Prostate gland (tissue), 2 donors: ENCODE measurements at places on chromosomes 5 and 9. TPM values are rescaled to one million over a fixed set of nuclear protein-coding genes. Genes with fewer than 3 reads are reported as not detected.

GRCh38 chr5:108813673-108814072, 66.0 kb downstream of the FER start:
- H3K27ac ChIP-seq, result no peak overlapping the region
- H3K4me1 ChIP-seq, result no peaks in the 10 kb centered on the region
- no peaks in the 10 kb centered on the region for H3K27me3 ChIP-seq
- no peak for DNase-seq
- no peaks in the 10 kb centered on the region for H3K36me3 ChIP-seq
- no peak overlapping the region for H3K4me3 ChIP-seq

GRCh38 chr5:43376496-43377140, 35.6 kb downstream of the CCL28 start:
- H3K27me3 ChIP-seq, result no peaks in the 10 kb centered on the region
- no peak for DNase-seq
- H3K4me3 ChIP-seq, result no peak overlapping the region
- H3K27ac ChIP-seq, result no peak overlapping the region
- H3K36me3 ChIP-seq, result no peaks in the 10 kb centered on the region
- no peaks in the 10 kb centered on the region for H3K4me1 ChIP-seq

The CDC20B gene
- total RNA-seq, result not detected

GRCh38 chr9:128555180-128555721, 2.9 kb downstream of the SPTAN1 start:
- H3K36me3 ChIP-seq, result no peaks in the 10 kb centered on the region
- H3K27ac ChIP-seq, result no peak overlapping the region
- peaks cover 16% of the 10 kb centered on the region for H3K4me1 ChIP-seq
- H3K4me3 ChIP-seq, result no peak overlapping the region
- H3K27me3 ChIP-seq, result no peaks in the 10 kb centered on the region

DNA sequence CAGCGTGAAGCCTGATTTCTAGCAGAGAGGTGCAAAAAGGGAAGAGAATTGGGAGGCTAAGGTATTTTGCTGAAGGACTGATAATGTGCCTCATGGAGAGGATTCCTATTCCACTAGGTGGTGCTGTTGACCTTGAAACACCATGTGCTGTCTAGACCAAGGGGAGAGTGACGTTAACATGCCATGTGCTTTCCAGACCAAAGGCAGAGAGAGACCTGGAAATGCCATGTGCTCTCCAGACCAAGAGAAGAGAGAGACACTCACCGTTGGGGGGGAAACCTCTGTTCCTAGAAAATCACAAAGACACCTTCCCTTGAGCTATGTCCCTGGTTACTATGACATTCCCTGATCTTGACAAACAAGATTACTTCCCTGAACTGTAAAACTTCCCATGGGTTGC, 286.0 kb upstream of the TUSC1 start:
- H3K4me1 ChIP-seq, result no peaks in the 10 kb centered on the region
- no peaks in the 10 kb centered on the region for H3K27me3 ChIP-seq
- no peak overlapping the region for H3K4me3 ChIP-seq
- H3K27ac ChIP-seq, result no peak overlapping the region

GRCh38 chr9:19464061-19464763, 55.4 kb downstream of the ACER2 start:
- no peak for DNase-seq
- H3K36me3 ChIP-seq, result no peaks in the 10 kb centered on the region
- H3K4me3 ChIP-seq, result peak overlapping the region; percentile 48
- no peak overlapping the region for H3K27ac ChIP-seq
- H3K4me1 ChIP-seq, result no peaks in the 10 kb centered on the region
- H3K27me3 ChIP-seq, result no peaks in the 10 kb centered on the region

The C9orf50 gene
- total RNA-seq, result not detected

The FAM153A gene
- total RNA-seq, result 50.2 TPM

The SLIT3 gene
- total RNA-seq, result 8.3 TPM

The GRIN3A gene
- total RNA-seq, result 1.5 TPM

GRCh38 chr5:111675201-111675934, 81.6 kb downstream of the NREP start:
- no peaks in the 10 kb centered on the region for H3K4me1 ChIP-seq
- no peak for DNase-seq
- H3K4me3 ChIP-seq, result no peak overlapping the region
- no peaks in the 10 kb centered on the region for H3K36me3 ChIP-seq
- no peaks in the 10 kb centered on the region for H3K27me3 ChIP-seq

The SLC34A1 gene
- not detected for total RNA-seq

GRCh38 chr5:91145333-91145620, 237.8 kb downstream of the ARRDC3 start:
- no peaks in the 10 kb centered on the region for H3K36me3 ChIP-seq
- H3K27me3 ChIP-seq, result no peaks in the 10 kb centered on the region
- H3K27ac ChIP-seq, result peak overlapping the region; percentile 33
- no peak for DNase-seq
- no peaks in the 10 kb centered on the region for H3K4me1 ChIP-seq

DNA sequence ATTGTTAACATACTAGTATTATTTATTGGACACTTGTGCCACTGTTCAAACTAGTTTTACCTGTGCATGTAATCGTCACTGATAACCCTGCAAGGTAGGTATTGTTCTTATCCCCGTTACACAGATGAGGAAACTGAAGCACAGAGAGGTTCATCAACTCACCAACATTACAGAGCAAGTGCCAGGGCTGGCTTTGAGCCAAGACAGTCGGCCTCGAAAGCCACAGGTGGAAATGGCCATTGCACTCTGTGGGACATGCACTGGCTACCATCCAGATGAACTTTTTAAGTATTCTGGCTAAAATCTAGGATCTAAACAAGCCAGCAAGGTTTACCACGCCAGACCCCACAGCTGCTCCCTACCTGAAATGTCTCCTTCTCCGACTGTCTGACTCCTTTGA, 57.9 kb downstream of the TEX10 start:
- H3K4me1 ChIP-seq, result no peaks in the 10 kb centered on the region
- H3K36me3 ChIP-seq, result no peaks in the 10 kb centered on the region
- no peak overlapping the region for H3K27ac ChIP-seq
- no peak overlapping the region for H3K4me3 ChIP-seq
- H3K27me3 ChIP-seq, result no peaks in the 10 kb centered on the region

The BHMT gene
- 3.1 TPM for total RNA-seq

- H3K27ac ChIP-seq, result no peak overlapping the region
- no peak for DNase-seq
- no peaks in the 10 kb centered on the region for H3K27me3 ChIP-seq
- H3K36me3 ChIP-seq, result no peaks in the 10 kb centered on the region
- H3K4me1 ChIP-seq, result no peaks in the 10 kb centered on the region
- no peak overlapping the region for H3K4me3 ChIP-seq
Measured at GRCh38 chr9:126982215-126983002, 67.8 kb downstream of the RALGPS1 start.

GRCh38 chr5:177458912-177459350, 12.3 kb downstream of the PRR7 start:
- H3K4me3 ChIP-seq, result no peak overlapping the region
- DNase-seq, result no peak
- H3K36me3 ChIP-seq, result no peaks in the 10 kb centered on the region
- H3K4me1 ChIP-seq, result no peaks in the 10 kb centered on the region
- no peaks in the 10 kb centered on the region for H3K27me3 ChIP-seq

DNA sequence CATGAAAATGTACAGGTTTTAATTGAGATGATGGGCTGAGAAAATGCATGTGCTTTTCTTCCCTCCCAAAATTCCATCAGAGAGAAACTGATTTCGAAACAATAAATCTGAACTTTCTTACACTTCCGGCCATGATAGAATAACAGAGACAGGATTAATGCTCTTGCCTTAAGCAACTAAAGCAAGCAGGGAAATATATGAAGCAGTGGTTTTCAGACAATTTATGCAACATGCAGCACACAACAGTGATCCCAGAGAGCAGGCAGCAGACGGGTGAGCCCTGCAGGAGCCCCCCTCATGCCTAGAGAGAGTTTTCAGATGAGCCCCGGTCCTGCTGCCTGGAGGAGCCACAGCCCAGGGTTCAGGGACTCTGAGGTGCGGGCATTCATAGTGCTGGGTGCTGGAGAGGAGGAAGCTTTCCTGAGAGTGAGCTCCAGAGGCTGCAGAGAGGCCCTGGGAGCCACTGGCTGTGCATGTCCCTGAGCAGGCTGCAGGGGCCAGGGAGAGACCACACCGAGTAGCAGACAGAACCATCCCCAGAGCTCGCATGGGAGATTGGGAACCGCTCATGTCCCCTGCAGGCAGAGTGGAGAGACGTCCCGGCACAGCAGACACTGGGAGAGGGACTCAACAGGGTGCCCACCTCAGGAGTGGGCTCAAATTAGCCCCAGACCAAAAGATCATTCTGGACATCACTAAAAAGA, 143.5 kb downstream of the OLFM1 start:
- H3K4me1 ChIP-seq, result no peaks in the 10 kb centered on the region
- no peak overlapping the region for H3K4me3 ChIP-seq
- no peak for DNase-seq
- H3K27me3 ChIP-seq, result peaks cover 6% of the 10 kb centered on the region

The CCNI2 gene
- total RNA-seq, result 5.9 TPM

The NMUR2 gene
- total RNA-seq, result 7.0 TPM

The RMI1 gene
- 8.7 TPM for total RNA-seq

DNA sequence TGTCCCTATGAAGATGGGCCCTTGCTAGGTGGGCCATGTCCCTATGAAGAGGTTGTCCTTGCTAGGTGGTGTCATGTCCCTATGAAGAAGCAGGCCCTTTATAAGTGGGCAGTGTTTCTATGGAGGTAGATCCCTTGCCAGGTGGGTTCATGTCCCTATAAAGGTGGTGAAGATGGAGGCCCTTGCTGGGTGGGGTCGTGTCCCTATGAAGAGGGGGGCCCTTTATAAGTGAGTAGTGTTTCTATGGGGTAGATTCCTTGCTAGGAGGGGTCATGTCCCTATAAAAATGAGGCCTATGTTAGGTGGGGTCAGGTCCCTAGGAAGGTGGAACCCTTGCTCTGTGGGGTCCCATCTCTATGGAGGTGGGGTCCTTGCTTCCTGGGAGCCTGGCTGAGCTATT, 283.4 kb upstream of the IRX2 start:
- H3K4me1 ChIP-seq, result no peaks in the 10 kb centered on the region
- no peaks in the 10 kb centered on the region for H3K36me3 ChIP-seq
- no peak overlapping the region for H3K4me3 ChIP-seq
- no peak overlapping the region for H3K27ac ChIP-seq

- no peak for DNase-seq
- H3K4me3 ChIP-seq, result no peak overlapping the region
- no peak overlapping the region for H3K27ac ChIP-seq
- no peaks in the 10 kb centered on the region for H3K36me3 ChIP-seq
- H3K4me1 ChIP-seq, result no peaks in the 10 kb centered on the region
- peaks cover 7% of the 10 kb centered on the region for H3K27me3 ChIP-seq
Measured at GRCh38 chr5:174300941-174301761, 255.6 kb downstream of the NSG2 start.

DNA sequence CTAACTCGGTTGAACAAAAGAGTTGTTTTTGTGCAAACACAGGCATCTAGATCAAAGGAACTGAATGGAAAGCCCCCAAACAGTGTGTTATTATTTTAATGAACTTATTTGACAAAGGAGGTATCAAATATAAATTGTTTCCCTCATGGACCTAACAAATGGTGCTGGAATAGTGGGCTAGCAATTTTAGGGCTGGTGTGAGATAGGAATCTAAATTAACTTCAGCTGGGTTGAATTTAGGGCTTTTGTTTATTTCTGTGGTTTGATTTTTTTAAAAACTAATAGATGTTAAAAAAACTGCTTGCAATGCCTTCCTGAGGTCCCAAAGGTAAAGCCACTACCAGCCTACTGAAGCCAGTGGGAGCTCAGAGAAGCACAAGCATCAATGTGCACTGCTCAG, 42.1 kb downstream of the TTC39B start:
- no peaks in the 10 kb centered on the region for H3K4me1 ChIP-seq
- H3K36me3 ChIP-seq, result no peaks in the 10 kb centered on the region
- H3K4me3 ChIP-seq, result no peak overlapping the region
- no peaks in the 10 kb centered on the region for H3K27me3 ChIP-seq
- H3K27ac ChIP-seq, result no peak overlapping the region
- DNase-seq, result no peak

GRCh38 chr9:121073038-121073437, 1.7 kb upstream of the CNTRL start:
- H3K4me1 ChIP-seq, result peaks cover 5% of the 10 kb centered on the region
- H3K27ac ChIP-seq, result no peak overlapping the region
- H3K27me3 ChIP-seq, result no peaks in the 10 kb centered on the region
- DNase-seq, result no peak

The KIF12 gene
- total RNA-seq, result 21.5 TPM

The NFIB gene
- 131 TPM for total RNA-seq

DNA sequence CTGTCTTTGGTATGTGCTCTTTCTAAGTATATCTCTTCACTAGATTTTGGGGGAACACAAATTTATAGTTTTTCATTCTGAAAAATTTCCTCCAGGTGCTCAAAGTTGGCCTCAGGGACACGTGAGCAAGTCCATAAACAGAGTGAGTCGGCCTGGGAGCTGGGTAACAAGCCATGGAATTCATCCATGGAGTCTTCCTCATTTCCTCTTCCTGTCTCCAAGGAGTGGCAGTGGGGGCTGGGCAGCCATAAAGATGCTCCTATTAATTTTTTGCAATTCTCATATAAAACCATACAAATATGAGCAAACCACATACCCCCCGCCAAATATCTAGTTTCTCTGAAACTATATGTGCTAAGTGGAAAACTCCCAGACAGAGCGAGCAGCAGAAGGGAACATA, 136.6 kb upstream of the OTULINL start:
- no peak overlapping the region for H3K27ac ChIP-seq
- no peak overlapping the region for H3K4me3 ChIP-seq
- H3K4me1 ChIP-seq, result peaks cover 5% of the 10 kb centered on the region
- no peaks in the 10 kb centered on the region for H3K27me3 ChIP-seq
- DNase-seq, result no peak

- H3K27me3 ChIP-seq, result no peaks in the 10 kb centered on the region
- no peak overlapping the region for H3K27ac ChIP-seq
- no peak for DNase-seq
- H3K4me3 ChIP-seq, result no peak overlapping the region
- H3K4me1 ChIP-seq, result no peaks in the 10 kb centered on the region
Measured at GRCh38 chr5:114857941-114858551, 311.7 kb downstream of the TRIM36 start.

GRCh38 chr5:176744584-176744965, 65.8 kb upstream of the UNC5A start:
- no peaks in the 10 kb centered on the region for H3K36me3 ChIP-seq
- H3K4me3 ChIP-seq, result no peak overlapping the region
- peaks cover 6% of the 10 kb centered on the region for H3K4me1 ChIP-seq
- no peak for DNase-seq
- peaks cover 30% of the 10 kb centered on the region for H3K27me3 ChIP-seq

GRCh38 chr9:90803860-90804593, 2.4 kb downstream of the SYK start:
- no peak for DNase-seq
- no peaks in the 10 kb centered on the region for H3K36me3 ChIP-seq
- H3K27me3 ChIP-seq, result no peaks in the 10 kb centered on the region
- H3K4me3 ChIP-seq, result no peak overlapping the region
- no peak overlapping the region for H3K27ac ChIP-seq
